Left kidney (tissue), 8 donors: ENCODE measurements at places on chromosomes 13 and 19.

- no peak for DNase-seq
Measured at GRCh38 chr19:51090471-51090870, 7.8 kb upstream of the KLK14 start.

GRCh38 chr19:33376423-33376822, 2.9 kb downstream of the CEBPG start:
- no peak for DNase-seq

DNA sequence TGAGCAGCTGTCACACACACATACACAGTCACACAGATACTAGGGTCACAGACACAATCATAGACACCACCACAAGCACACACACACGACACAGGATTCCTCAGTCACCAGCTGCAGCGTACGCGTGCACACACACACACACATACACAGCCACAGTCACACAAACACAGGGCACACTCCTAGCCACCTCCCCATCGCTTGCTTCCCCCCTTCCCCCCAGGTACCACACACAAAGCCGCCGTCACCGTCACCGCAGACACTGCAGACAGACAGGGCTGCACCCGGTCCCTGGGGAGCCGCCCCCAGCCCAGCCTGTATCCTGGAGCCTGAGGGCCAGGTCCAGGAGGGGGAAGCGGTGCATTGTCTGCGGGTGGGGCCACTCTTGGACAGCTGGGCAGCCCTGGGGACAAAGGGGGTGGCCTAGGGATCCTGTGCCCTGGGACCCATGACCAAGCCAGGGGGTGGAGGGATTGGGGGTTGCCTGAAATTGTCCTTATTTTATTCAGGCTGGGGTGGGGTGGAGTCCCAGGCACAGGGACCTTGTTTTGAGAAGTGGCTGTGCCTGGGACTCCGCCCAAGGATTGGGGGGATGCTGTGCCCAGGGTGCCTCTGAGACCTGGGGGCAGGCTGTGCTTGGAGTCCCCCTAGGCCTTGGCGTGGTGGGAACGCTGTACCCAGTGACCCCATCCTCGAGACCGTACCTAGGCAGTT, 957 bp downstream of the NUMBL start:
- no peak for DNase-seq

- no peak for DNase-seq
Measured at GRCh38 chr13:75194717-75195462, 287.1 kb downstream of the TBC1D4 start.

GRCh38 chr19:5985098-5985783, 7.3 kb upstream of the RANBP3 start:
- DNase-seq = no peak

DNA sequence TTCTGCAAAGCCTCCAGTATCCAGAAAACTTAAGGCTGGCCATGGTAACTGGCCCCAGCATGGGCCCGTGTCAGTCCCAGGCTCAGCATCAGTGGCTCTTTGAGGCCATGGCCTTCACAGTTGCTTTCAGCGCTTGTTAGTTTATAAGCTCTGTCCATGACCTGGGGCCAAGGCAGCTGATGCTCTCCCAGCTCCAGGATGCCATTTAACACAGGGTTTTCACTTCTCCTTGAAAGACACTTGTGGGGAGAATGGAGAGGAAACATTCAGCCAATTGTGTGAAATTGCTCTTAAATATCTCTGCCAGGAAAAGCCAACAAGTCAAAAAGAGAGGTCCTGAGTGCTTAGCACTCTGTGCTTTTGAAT, 321.3 kb downstream of the FOXO1 start:
- no peak for DNase-seq

DNA sequence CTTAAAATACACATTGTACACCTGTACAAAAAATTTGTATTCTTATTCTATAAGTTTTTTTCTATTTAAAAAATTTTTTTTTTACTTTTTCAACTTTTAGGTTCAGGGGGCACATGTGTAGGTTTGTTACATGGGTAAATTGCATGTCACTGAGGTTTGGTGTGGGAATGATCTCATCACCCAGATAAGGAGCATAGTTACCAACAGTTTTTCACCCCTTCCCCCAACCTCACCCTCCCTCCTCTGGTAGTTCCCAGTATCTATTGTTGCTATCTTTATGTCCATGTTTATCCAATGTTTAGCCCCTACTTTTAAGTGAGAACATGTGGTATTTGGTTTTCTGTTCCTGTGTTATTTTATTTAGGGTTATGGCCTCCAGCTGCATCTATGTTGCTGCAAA, 89.9 kb downstream of the CDK8 start:
- DNase-seq = no peak

DNA sequence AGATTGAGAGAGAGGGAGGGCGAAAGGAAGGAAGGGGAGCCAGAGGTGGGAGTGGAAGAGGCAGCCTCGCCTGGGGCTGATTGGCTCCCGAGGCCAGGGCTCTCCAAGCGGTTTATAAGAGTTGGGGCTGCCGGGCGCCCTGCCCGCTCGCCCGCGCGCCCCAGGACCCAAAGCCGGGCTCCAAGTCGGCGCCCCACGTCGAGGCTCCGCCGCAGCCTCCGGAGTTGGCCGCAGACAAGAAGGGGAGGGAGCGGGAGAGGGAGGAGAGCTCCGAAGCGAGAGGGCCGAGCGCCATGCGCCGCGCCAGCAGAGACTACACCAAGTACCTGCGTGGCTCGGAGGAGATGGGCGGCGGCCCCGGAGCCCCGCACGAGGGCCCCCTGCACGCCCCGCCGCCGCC, at the start of gene TNFSF11:
Gene TNFSF11 (plus strand): TSS at position 142 of the 400 bp plus-strand sequence. CDS start 152 bp downstream, at position 294.
- no peak for DNase-seq

GRCh38 chr19:56110515-56111448, 10.3 kb downstream of the ZNF787 start:
- peak; percentile 35 for DNase-seq

DNA sequence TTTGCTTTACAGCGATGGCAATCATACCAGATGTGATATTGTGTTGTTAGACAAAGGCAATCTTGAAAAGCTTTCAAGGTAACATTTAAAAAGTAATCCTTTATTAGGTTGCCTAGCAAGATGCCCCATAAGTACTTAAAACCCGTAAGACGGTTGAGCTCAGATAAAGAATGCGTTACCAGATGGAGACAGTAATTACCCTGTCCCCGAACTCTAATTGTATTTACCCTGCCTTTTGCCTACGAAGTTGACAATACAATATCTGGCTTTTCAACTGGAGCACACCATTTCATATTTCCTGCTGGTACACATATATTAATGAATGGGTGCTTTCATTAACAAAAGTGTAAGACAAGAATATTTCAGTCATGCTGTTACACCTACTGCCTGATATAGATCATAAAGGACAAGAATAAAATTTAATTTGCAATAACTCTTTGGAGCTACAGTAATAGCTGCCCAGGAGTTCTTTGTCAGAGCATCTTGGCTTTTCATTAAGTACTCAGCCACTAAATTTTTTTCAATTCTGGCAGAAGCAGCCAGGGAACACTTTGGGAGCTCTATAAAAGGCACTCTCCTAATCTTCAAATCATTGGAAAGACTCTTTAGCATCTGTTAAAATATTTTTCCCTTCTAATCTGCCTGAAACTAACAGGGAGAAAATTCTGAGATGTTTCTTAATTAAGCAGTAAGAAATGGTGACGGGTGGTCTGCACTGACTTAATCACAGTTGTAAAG, 63.8 kb downstream of the DCT start:
- DNase-seq = no peak

GRCh38 chr19:31299665-31300064, 49.6 kb downstream of the TSHZ3 start:
- DNase-seq = no peak

- DNase-seq = no peak
Measured at GRCh38 chr13:37029617-37030016, 29.0 kb downstream of the EXOSC8 start.

DNA sequence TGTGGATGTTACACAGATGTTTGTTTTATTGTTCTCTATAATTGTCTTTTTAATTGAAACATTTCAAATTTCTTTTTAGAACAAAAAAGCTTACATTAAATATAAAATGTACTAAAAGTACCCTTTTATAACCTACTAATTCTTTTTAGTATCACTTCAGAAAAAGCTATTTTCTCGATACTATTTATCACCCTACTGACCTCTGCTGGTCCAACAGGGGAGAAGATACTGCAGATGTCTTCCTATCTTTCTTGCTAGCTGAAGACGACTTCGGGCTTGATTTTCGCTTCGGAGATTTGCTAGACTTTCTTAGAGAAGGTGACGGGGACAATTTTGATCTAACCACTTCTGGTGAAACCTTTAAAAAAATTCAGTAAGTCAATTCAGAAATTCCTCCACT, 42.4 kb downstream of the ZC3H13 start:
- peak; percentile 14 for DNase-seq

DNA sequence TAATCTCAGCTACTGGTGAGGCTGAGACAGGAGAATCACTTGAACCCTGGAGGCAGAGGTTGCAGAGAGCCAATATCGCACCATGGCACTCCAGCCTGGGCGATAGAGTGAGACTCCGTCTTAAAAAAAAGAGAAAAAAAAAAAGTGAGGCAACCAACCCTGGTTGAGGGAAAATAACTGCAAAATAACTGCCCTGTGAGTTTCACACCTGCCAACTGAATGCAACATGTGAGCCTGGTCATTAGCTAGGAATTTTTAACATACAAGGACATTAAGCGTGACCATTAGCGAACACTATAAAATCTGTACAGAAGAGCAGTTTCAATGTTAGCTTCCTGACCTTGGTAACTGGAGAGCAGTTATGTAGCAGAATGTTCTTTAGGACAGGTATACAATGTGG, 2.4 kb upstream of the CCNP start:
- DNase-seq = no peak

GRCh38 chr13:112820318-112820717, 130.5 kb downstream of the ATP11A start:
- DNase-seq = no peak

GRCh38 chr19:40685016-40685526, 5.4 kb downstream of the NUMBL start:
- no peak for DNase-seq

DNA sequence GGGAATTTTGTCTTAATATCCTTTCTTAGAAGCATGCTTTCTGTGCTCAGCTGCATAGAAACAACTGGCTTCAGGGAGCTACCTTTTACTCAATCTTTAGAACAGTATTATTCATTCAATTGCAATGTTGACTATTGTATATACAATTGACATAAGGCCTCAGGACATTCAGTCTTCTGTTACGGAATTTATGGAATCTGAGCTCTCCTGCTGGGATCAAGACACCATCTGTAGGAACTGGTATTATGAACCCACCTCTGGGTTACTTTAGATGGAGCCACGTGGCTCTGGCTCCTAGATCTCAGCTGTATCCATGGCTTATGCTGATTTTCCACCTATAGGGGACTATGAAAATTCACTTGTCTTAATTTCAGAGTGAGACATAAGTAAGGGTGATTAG, 716.2 kb upstream of the GPC6 start:
- DNase-seq = no peak

- DNase-seq = no peak
Measured at GRCh38 chr19:50292216-50292827, 36.9 kb downstream of the KCNC3 start.

- DNase-seq = peak; percentile 47
Measured at GRCh38 chr13:23771956-23772355, 117.2 kb downstream of the MIPEP start.

GRCh38 chr13:52617070-52618060, 24.9 kb upstream of the HNRNPA1L2 start:
- DNase-seq = peak; percentile 82

DNA sequence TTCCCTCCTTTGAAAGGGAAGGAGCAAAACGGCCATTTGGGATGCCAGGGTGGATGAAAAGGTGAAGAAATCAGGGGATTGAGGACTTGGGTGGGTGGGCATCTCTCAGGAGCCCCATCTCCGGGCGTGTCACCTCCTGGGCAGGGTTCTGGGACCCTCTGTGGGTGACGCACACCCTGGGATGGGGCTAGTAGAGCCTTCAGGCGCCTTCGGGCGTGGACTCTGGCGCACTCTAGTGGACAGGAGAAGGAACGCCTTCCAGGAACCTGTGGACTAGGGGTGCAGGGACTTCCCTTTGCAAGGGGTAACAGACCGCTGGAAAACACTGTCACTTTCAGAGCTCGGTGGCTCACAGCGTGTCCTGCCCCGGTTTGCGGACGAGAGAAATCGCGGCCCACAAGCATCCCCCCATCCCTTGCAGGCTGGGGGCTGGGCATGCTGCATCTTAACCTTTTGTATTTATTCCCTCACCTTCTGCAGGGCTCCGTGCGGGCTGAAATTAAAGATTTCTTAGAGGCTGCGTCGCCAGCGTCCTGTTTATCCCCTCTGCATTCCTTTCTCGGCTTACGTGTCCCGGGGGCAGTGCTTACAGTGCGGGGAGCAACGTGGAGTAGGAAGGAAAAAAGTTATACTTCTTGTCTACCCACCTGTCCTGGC, 15.2 kb upstream of the S1PR4 start:
- DNase-seq = peak; percentile 54

DNA sequence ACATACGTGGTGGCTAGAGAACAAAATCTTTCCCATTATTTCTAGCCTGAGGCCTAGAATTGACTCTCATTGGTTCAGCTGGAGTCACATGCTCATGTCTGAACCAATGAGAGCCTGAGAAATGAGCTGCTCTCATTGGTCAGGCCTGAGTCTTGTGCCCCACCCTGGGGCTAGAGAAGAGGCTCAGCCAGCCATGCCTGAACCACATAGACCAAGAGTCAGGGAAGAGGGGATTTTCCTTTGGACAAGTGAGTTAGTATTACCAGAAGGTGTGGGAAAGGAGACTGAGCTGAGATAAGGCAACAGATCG, 6.9 kb downstream of the FXYD5 start:
- no peak for DNase-seq

GRCh38 chr13:23915308-23915707, 18.0 kb upstream of the C1QTNF9B start:
- DNase-seq = no peak

DNA sequence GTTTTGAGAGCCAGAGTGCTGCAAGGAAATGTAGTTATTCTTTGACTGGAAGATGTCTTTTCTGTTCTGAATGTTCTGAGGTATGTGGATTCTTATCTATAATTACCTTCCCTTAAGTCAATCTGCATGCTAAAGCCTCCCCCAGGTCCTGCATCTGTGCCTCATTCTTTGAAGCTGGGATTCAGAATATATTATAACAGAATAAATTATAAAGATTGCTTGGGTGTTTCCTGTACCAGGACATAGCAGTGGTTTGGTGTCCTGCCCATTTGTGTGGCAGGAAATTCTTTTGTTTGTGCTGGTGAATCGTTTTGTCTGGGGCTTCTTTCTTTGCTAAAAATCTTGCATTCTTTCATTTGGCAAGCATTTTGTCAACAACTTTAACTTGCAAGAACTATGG, 60.2 kb downstream of the ITGBL1 start:
- DNase-seq = no peak

- DNase-seq = no peak
Measured at GRCh38 chr13:99303863-99304521, 3.2 kb downstream of the GPR183 start.
